ENCODE measurements at places on chromosomes 6 and 20.

DNA sequence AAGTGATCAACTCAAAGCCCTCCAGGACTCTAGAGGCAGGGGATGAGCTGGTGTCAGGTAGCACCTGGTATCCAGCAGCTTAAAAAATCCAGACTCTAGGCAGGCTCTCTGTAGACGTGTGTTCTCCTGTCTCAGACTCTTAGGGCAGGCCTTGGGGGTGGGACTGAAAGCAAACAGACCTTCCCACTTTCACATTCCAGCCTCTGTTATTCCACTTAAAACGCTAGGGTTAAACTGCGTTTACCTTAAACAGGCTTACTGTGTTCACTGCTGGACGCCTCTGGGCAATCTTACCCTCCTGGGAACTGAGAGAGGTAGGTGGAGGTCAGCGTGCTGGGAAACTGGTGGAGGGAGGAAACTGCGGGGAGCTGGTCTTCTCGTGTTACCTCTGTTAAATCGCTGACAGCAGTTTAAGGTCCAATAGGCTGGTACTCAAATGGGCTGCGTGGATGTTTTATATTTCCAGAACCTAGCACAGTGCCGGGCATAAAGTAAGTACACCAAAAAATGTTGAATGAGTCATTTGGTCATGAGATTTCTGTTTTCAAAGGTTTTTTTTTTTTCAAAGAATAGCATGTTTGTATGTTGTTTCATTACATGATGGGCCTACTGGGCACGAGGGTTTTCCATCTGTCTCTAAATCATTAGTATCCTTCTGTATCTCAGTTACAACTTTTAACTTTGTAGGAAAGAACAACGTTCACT, at the start of gene GCNT2:
Gene GCNT2 (plus strand): TSS at position 248 of the 705 bp plus-strand sequence. CDS start 7,561 bp downstream, outside the sequence.
- no peak for DNase-seq

DNA sequence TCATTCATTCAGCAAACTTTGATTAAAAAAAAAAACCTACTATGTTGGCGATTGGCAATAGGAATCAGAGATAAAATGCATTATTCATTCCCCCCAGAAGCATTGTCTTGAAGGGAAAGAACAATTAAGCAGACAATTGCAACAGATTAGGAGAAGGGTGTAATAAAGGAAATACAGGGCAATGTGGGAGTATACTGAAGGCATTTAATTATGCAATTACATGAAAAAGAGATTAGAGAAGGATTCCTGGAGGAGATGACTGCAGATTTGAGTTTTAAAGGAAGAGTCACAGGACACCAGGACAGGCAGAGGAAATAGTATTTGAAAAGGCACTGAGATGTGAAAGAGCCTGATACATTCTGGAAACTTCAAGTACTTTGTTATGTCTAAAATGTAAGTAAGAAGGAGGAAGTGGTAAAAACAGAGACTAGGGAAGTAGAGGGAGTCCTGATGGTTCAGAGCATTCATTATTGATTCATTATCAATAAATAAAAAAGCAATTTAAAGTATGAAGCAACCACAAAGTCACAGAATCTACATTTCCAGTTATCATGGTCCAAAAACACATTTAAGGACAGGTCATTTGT, 43.7 kb downstream of the THEMIS start:
- no peak for DNase-seq

GRCh38 chr6:170525795-170526194, 27.3 kb downstream of the PSMB1 start:
- DNase-seq: no peak

- DNase-seq: no peak
These were observed 618.4 kb downstream of the MMUT start for GRCh38 chr6:48844696-48845095.

GRCh38 chr20:13443690-13444089, 195.0 kb downstream of the TASP1 start:
- no peak for DNase-seq

GRCh38 chr6:23081701-23082100, 512.3 kb downstream of the HDGFL1 start:
- no peak for DNase-seq

- DNase-seq: no peak
These were observed 18.8 kb downstream of the TMX4 start for GRCh38 chr20:8000796-8001195.
